ENCODE measurements at places on chromosomes 5 and 9.

- no peak for DNase-seq
Measured at GRCh38 chr5:131968396-131968954, 23.0 kb upstream of the MEIKIN start.

DNA sequence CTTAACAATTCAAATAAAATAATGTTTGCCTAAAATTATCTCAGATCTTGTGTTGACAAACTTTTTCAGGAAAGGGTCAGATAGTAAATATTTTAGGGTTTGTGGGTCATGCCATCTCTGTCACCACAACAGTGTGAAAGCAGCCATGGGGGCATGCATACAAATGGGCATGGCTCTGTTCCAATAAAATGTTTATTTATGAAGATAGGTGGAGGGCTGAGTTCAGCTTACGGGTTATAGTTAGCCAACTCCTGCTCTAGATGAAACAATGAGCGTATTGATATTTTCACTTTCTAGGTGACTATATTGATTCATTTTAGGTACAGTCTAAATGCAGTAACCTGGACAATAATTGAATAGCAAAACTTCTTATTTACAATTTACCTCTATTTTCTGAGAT, 533.8 kb upstream of the CLINT1 start:
- DNase-seq: no peak

DNA sequence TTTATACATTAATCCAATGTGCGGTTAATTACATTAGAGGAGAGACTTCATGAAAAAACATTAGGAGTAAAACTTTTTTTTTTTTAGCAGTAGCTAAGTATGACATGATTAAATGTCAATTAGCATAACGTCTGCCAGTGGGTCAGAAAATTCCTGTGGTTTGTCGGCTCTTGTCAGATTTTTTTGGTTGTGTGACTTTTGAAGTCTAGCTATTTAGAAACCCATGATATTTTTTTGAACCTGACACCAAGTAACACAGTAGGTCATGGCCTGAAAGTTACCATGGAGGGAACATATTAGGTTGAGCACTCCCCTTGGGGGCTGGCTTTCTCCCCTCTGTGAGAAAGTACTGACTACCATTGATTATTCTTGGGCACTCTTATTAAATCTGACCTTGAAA, 84.8 kb upstream of the ALDH1A1 start:
- DNase-seq: no peak

GRCh38 chr5:123949807-123950340, 437.9 kb downstream of the CSNK1G3 start:
- DNase-seq: no peak

GRCh38 chr5:107794741-107795140, 124.0 kb upstream of the EFNA5 start:
- DNase-seq: no peak

DNA sequence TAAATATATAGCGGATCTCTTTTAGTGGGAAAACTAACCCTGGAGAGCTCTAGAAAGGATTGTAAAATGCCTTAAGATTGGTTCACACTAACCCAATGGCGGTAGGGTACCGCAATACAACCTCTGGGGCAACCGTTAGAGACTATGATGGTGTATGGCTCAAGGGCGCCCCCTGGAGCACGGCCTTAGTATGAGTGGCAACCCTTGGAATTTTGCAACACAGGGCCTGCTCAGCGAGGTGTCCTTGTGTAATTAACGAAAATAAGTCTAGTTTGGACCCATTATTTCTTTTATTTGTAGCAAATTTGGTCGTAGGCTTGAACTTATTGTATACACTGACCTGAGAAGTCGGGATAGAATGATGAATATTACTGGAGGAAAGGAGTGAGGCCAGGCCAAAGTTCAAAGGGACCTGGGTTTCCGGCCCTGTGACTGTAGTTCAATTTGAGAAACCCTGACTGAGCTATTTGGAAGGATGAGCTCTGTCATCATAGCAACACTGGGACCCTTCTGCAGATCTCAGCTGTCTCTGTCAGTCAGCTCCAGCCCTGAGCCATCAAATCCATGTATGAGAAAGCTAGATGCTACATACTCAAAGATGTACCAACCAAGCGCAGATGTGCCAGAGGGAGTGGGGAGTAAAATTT, 54.8 kb downstream of the CAMK4 start:
- DNase-seq: peak; percentile 74

GRCh38 chr9:116096853-116097252, 56.7 kb upstream of the PAPPA start:
- DNase-seq: no peak

GRCh38 chr9:33102551-33103210, 26.2 kb upstream of the SMU1 start:
- no peak for DNase-seq

GRCh38 chr5:531101-531748, 7.0 kb upstream of the SLC9A3 start:
- DNase-seq: no peak

- no peak for DNase-seq
Measured at GRCh38 chr5:56479696-56480077, 246.6 kb upstream of the ANKRD55 start.

DNA sequence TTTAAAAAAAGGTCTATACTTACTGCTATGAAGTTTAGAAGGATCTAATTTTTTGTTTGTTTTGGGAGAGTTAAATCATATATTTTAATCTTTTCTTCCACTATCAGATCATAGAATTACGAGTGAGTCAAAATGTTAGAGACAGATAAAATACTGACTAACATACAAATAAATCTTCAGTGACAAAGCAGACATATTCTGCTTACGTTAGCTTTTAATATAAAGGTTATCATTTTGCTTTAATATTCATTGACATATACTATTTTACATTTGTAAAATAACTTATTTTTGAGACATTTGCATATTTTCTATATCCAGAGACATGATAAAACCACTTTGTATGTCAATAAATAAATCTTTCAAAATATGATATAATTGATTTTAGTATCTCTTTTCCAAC, 64.6 kb upstream of the GABRA1 start:
- no peak for DNase-seq
